Mesothelial cell of epicardium (in vitro differentiated cells): ENCODE measurements at places on chromosomes 1 and 21. TPM values are rescaled to one million over a fixed set of nuclear protein-coding genes. Genes with fewer than 3 reads are reported as not detected.

The MRPL39 gene
- 21.4 to 26.4 TPM (median 23.8 TPM) in 3 replicates for total RNA-seq

DNA sequence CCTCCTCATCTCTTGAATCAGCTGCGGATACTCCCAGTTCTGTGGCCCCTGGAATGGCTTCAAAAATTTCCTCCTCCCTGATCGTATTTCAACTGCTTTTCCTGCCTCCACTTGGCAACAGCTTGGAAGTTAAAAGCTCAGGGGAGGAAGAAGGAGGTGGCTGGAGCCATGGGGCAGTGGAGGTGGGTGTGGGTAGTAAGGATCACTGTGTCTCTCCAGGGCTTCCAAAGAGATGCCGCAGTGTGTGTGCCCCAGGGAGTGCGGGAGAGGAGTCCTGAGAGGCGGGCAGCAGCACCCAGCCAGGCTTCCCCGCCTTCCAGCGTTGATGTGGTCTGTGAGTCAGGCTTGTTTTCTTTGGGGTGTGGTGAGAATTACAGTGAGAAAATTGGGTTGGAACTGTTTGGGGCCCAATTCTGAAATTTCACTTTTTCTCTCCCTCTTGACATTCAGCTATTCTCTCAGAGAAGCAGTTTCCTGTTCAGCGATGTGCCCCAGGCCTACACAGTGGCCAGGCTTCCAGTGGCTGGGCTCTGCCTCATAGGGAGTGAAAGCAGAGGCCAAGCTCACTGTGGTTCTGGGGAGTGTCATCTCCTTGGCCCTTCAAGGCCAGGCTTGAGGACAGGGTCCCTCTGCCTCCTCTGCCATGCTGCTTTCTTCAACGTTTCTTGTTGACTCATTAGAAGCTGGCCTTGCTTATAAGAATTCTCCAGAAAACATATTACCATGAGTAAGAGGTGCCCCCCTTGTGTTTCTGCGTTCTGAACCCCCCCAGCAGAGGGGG is 69.0 kb downstream of the PGM1 start:
- peak overlapping the region; percentile 68 for H3K27ac ChIP-seq
- DNase-seq, result no peak
- no peak overlapping the region for H3K4me3 ChIP-seq
- H3K27me3 ChIP-seq, result no peaks in the 10 kb centered on the region
- H3K36me3 ChIP-seq, result peaks cover 40% of the 10 kb centered on the region
- peaks cover 21% of the 10 kb centered on the region for H3K4me1 ChIP-seq

The RAB7B gene
- 1.3 to 1.5 TPM (median 1.4 TPM) in 3 replicates for total RNA-seq

DNA sequence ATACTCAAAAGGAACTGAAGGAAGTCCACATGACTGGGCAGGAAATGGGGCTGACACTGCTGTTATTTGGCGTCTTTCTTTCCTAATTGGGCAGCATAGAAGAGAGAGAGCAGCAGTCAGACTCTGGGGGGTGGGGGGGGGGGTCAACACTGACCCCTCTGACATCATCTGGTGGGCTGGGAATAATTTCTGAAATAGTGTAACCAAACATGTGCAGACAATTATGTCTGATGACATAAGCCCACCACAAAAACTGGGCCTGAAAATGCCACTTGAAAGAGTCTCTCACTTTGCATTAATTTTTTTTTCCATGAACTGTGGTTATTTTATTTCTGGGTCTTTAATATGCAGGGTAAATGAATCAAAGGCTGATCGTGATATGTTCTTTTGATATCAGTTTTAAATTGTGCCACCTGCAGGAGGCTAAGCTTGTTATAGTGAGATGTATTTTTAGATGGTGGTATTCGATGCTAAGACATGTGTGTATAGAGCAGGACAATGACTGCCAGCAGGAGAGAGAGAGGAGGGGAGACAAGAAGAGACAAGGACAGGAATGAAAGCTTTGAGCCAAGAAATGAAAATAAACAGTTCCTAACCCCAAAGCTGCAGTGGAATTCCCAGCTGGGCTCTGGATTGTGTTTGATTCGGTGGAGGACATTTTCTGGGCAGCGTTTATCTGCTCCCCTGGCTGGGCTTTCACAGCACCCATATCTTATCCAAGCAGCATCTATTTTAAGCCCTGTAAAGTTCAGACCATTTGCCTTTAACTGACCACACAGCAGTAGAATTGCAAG is 264.7 kb downstream of the PBX1 start:
- no peaks in the 10 kb centered on the region for H3K27me3 ChIP-seq
- H3K4me1 ChIP-seq, result peaks cover 25% of the 10 kb centered on the region
- no peak for DNase-seq
- H3K27ac ChIP-seq, result peak overlapping the region; percentile 86
- H3K36me3 ChIP-seq, result peaks cover 70% of the 10 kb centered on the region

The CD101 gene
- total RNA-seq, result 3.7 to 5.6 TPM (median 4.1 TPM) in 3 replicates

The AADACL3 gene
- total RNA-seq, result not detected in 3 replicates

DNA sequence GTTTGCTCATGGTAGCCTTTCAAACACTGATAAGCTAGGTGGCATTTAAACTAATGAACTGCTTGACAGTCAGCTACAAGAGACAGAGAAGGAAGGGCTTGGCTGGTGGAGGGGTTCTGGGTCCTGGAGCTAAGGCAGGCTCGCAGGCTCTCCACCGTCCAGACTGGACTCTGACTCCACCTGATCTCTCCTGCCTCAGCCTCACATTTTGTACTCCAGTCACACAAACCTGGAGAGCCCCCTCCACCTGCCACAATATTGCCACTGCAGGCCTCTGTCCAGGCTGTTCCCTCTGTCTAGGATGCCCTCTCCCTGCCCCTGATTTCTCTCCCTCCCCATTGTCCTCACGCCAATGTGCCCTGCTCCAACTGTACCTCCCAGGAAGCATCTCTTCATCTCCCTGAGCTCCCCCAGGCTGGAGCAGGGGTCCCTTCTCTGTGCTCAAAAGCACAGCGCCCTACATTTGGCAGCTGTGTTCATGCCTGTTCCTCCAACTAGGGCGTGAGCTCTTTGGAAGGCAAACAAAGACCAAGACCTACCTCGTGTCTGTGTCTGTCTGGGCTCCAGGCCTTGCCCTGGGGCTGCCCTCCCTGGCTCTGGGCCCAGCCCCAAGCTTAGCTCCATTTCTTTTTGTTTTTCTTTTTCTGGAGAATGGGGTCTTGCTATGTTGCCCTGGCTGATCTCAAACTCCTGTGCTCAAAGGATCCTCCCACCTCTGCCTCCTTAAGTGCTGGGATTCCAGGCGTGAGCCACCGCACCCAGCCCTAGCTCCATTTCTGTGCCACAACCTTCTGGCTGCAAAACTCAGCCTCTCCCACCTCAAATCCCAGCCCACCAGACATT is 2.9 kb downstream of the TIE1 start:
- no peak for DNase-seq
- peaks cover 15% of the 10 kb centered on the region for H3K4me1 ChIP-seq
- no peaks in the 10 kb centered on the region for H3K27me3 ChIP-seq

The CAPN8 gene
- total RNA-seq, result 0.40 to 0.63 TPM in 2 of 3 replicates, not detected in the other

GRCh38 chr1:230807029-230807428 is 59.8 kb downstream of the CAPN9 start:
- no peaks in the 10 kb centered on the region for H3K36me3 ChIP-seq
- no peak overlapping the region for H3K27ac ChIP-seq
- no peaks in the 10 kb centered on the region for H3K27me3 ChIP-seq
